ENCODE measurements at places on chromosomes 1 and 21.
A peak's percentile ranks its signal among the peaks of the same experiment; 100 is the strongest.

GRCh38 chr1:208101661-208102431 is 142.3 kb downstream of the PLXNA2 start:
- DNase-seq = no peak

DNA sequence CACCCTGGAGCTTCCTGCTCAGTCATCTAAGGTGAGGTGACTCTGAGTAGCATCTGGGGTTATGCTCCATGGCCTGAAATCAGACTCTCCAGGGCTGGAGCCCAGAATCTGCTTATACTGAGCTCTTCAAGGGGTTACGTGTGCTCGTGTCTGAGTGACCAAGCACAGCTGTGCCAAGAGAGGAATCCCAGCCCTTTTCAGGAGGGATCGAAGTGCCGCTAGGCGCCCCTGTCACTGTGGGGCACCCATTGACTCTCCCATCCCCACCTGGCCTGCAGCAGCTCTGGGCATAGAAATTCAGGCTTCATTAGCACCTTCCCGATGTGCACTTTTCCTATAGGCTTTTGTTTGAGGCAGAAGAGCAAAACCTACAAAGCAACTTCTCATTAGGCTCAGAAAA is 13.8 kb downstream of the VASH2 start:
- DNase-seq = no peak

DNA sequence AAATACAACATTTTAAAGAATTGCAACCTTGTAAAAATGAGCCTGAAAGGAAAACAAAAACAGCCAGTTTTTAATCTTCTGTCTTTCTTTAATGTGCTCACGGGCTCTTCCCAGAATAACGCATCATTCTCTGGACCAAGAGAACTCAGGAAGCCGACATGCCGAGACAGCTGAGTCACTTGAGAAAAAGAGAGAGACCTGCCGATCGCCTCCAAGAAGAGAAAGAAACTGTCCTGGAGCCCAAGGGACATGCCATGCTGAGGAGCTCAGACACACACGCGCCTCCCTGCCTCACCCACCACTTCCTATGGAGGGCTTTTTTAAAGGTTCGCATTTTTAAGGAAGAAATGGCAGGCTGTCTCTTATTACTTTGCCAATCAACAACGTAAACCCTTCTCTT is 176.4 kb downstream of the ZNF281 start:
- DNase-seq = peak; percentile 93

DNA sequence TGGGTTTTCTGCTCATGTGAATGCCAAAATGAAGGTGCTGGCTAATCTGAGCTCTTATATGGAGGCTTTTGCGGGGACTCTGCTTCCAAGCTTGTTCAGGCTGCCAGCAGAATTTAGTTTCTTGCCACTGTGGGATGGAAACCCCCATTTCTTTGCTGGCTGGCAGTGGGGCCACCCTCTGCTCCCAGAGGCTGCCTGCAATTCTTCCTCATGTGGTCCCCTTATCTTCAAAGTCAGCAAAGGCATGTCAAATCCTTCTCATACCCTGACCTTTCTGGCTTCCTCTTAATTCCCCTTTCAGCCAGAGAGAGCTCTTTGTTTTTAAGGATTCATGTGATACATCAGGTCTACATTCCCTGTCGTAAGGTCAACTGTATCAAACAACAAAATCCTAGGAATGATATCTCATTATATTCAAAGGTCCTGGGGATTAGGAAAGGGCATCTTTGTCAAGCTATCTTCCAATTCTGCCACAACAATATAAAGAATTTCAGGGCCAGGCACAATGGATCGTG is 5.2 kb upstream of the GPR161 start:
- DNase-seq = no peak

DNA sequence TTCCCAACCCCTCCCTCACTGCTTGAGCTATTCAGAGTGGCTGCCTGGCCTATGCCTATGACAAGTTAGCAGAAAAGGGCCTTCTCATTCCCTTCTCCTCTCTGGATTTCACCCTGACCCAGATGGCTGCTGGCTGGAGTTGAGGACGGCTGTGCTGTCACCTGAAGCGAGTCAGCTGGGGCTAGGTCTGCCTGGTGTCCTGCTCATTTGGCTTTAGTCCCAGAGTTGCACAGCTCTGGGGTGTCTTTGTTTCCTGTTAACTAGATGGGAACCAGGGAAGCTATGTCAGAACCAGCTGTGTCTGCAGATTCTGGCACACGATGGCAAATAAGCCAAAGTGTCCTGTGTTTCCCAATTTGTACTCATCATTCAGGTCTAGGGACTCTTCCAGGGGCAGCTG is 52.9 kb downstream of the CNIH3 start:
- DNase-seq = no peak

GRCh38 chr1:200480964-200481363 is 71.1 kb upstream of the ZNF281 start:
- no peak for DNase-seq

GRCh38 chr1:25599969-25600610 is 16.5 kb upstream of the MAN1C1 start:
- no peak for DNase-seq

DNA sequence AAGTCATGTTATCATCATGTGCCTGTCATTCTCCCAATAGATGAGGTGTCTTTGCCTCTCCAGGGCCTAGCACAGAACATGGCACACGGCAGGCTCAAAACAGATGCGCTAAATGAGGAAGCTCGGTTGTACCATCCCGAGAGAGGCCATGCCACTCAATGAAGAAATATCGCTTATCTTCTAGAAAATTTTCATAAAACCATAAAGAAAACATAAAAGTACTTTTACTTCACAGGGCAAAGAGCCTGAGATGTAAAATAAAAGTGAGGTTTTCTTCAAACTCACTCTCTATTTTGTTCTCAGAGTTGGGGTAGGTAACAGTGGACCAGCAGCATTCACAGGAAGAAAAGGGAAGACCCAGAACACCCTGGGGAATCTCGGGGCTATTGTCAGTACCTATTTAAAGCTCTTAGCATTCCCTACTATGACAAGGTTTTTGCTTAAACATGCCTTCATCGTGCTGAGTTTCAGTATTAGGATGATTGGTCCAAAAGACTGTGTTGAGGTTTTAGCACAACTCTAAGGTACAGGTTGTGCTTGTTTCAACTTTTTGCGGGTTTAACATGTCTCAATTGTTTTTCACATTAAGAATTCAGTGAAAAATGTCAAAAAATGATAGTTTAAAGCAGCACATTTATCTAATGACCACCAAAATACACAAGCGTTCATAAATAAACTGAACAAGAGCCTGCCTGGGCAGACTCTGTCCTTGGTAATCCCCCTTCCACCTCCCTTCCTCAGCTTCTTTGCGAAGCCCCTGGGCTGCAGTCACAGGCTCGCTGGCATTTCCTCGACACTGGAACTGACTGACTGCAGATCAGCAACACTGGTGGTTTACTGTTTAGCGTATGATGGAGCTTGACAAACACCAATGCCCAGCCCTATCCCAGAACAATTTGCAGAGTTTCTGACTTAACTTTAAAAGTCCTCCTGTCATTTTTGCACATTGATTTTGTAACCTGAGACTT is 55.6 kb downstream of the COQ8A start:
- DNase-seq = no peak

- no peak for DNase-seq
Observed at GRCh38 chr1:154808909-154809262, 61.2 kb downstream of the KCNN3 start.

DNA sequence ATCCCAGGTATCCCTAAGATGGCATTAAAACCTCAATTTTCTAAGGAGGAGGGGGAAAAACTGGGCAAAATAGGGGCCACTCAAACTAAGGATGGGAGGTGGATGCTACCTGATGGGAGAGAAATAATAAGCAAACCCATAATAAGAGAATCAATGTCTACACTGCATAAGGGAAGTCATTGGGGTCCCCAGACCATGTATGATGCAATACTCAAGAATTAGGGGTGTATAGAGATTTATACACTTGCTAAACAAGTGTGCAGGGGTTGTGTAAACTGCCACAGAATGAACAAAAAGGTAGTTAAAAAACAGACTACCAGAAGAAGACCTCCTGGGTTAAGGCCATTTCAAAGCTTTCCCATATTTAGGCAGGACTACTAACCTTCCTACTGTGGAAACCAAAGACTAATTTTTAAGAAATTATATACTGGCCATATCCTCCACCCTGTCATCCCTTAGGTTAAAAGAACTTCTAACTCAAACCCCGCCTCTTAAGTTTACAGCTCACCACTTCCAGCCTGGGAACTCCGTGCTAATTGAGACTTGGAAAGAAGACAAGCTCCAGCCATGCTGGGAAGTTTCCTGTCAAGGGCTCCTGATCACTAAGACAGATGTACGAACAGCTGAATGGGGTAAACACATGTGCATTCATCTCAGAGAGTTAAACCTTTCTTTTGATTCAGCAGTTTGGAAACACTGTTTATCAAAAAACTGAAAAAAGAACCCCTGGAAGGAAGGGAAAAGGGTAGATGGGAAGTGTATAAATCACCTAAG is 64.4 kb upstream of the TLR5 start:
- peak; percentile 65 for DNase-seq

- peak; percentile 21 for DNase-seq
Observed at GRCh38 chr1:11337580-11338073, 64.6 kb downstream of the UBIAD1 start.

DNA sequence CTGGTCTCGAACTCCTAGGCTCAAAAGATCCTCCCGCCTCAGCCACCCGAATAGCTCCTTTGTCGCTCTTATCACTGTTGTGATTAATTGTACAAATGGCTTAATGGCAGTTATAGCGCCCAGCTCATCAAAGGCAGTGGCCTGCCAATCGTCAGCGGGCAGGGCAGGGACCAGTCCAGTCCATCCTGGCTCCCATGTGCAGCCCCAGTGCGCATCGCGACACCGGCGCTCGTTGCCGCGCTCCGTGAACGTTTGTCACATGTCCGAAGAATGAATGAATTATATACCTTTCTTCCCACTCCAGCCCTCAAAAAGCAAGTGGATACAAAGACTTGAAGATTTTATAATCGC is 18.4 kb downstream of the MTX1 start:
- DNase-seq = peak; percentile 41

DNA sequence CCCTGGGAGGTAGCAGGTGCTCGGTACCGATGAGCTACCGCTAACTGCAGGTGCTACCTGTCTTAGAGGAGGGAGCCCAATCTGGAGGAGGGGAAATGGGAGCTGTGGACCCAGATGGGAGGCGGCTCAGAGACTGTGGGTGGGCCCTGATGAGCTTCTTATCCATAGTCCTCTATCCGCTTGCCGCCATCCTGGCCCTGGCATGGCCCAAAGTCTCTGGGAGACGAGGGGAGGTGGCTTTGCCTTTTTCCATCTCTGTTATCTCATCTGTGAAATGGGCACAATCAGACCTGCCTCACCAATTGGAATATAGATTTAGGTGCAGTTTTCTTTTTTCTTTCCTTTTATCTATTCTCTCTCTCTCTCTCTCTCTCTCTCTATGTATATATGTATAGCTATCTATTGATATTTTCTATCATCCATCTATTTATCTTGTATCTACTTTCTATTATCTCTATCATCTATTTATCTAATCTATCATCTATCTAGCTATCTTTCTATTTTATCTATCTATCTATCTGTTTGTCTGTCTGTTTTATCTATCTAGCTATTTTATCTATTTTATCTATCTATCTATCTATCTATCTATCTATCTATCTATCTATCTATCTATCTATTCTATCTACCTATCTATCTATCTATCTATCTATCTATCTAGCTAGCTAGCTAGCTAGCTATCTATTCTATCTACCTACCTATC is 16.5 kb downstream of the TNFRSF1B start:
- DNase-seq = no peak

- DNase-seq = no peak
Observed at GRCh38 chr1:41705798-41706197, 212.9 kb downstream of the HIVEP3 start.

DNA sequence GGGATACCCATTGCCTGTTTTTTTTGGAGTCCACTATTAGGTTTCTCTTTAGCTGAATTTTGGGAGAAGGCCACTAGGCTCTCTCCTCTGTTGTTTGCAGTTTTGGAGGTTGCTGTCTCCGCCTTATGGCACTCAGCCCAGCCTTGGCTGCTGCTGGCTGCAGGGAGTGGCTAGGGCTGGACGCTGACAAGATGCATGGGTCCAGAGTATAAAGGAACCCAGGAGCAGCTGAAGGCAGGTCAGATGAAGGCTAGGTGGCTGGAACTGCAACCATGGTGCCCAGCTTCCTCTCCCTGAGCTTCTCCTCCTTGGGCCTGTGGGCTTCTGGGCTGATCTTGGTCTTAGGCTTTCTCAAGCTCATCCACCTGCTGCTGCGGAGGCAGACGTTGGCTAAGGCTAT is at the start of gene CYP4B1:
CYP4B1 (plus strand) TSS at position 237 of the 400 bp plus-strand sequence; CDS start at position 273, 36 bp downstream.
- no peak for DNase-seq

DNA sequence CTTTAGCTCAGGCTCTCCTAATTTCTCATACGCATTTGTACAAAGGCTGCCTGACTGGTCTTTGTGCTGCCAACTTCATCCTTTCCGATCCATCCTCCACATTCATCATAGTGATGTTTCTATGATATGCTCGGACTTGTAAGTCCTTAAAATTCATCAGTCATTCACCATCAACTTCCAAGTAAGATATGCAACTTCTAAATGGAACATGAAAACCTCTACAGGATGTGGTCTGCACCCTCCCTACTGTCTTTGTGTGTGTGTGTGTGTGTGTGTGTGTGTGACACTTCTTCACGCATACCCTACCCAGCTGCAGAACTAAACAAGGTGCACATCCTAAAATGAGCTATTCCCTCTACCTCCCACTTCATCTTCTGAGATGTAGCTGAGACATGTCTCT is 397.9 kb upstream of the NR5A2 start:
- no peak for DNase-seq

DNA sequence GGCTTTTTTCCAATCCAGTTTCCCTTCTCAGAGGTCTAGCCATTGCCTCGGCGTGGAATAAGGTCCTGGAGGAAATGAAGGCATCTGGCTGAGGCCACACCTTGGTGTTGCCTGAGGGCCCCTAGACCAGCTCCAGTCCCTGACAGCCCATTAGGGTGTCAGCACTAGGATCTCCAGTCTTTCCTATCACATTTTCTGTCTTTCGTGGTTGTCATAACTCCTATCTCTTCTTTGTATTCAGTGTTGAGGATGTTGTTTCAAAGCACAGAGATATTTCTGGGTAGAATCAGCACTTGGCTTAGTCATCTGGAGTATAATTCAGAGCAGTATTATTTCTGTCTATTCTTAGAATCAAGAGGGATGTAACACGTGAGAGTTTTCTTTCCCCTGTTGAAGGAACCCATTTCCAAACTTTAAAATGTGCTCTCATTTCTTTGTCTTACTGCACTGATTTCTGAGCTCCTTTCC is 844.3 kb downstream of the KCNT2 start:
- DNase-seq = peak; percentile 47

GRCh38 chr1:28552758-28553663 is at the start of gene TRNAU1AP:
Gene TRNAU1AP (plus strand): TSS chr1:28553085. CDS start chr1:28553111, 26 bp downstream.
- DNase-seq = peak; percentile 95

GRCh38 chr1:170027760-170028159 is 46.7 kb downstream of the KIFAP3 start:
- peak; percentile 2 for DNase-seq

DNA sequence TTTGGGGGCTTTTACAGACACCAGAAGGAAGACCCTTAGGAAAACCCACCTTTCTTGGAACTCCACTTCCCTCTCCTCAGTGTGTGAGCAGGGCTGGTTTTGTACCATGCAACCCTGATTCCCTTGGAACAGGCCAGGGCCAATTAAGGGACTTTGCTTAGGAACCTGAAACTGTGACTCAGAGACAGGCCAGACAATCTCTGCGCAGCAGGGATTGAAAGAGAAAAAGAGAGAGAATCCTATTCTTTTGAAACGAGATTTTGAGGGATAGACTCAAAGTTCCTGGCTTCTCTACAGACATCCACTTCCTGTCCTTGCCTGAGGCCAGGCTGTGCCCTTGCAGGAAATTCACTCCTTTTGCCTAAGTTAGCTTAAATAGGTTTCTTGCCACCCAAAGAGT is 23.1 kb upstream of the C1orf198 start:
- peak; percentile 22 for DNase-seq
